ENCODE measurements at places on chromosomes 3 and 15.

DNA sequence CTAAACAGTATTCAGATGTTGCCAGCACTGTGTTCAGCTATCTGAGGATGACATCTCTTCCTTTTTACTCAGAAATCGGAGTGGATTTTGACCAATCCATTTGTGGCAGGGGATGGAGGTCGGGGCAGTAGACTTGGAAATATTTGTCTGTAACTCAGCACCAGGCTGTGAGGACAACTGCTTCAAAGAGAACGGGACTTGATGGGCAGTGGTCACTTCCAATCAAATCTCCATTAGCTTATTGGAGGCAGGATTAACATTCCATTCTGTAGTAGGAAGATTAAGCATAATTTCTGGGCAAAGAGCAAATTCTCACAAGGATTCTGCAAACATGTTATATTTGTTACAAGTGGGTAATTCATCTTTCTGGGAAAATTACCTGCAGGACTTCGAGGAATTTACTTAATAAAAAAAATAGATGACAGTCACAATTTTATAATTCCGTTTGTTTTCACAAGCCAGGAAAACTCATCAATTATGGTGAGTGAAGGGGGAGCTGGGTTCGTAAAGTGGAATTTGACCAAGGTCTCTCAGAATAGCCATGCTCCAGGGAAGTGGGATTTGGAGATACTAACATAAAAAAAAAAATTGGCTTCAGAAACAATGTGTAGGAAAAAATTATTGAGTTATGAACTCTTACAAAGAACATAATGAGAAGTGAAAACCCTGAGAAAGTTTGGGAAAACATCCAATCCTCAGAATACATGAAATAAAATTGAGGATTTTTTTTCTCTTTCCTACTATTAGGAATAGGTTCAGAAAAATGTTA, 18.1 kb downstream of the CRABP1 start:
- ATAC-seq, result no peak

DNA sequence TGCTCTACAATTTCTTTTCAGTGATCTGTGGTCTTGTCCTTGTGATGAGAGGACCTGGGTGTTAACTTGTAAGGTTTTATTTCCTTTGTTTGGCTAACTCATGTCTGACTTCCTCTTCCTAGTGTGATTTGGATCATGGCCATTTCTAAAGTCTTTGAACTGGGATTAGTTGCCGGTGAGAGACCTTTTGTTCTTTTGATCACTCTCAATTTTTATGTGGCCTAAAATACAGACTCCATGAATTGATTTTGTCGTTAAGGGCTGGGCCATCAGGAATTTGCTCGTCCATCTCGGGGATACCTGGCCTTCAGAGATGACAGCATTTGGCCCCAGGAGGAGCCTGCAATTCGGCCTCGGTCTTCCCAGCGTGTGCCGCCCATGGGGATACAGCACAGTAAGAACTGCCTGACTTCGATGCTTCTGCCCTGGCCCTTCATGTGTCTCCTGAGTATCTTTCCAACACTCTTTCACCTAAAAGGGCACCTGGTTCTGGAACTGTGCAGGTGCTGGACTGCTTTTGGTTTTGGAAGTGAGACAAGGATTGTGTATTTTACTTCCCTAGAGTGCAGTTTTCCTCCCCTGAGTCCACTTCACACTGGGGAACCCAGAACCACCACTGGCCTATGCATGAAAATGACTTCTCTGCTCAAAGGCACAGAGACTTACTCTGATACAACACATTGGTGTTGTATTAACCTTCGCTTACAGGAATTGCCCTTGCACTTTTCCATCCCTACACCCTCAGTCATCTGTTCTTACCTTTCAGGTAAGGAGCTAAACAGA, 13.1 kb upstream of the LRRC2 start:
- no peak for ATAC-seq

DNA sequence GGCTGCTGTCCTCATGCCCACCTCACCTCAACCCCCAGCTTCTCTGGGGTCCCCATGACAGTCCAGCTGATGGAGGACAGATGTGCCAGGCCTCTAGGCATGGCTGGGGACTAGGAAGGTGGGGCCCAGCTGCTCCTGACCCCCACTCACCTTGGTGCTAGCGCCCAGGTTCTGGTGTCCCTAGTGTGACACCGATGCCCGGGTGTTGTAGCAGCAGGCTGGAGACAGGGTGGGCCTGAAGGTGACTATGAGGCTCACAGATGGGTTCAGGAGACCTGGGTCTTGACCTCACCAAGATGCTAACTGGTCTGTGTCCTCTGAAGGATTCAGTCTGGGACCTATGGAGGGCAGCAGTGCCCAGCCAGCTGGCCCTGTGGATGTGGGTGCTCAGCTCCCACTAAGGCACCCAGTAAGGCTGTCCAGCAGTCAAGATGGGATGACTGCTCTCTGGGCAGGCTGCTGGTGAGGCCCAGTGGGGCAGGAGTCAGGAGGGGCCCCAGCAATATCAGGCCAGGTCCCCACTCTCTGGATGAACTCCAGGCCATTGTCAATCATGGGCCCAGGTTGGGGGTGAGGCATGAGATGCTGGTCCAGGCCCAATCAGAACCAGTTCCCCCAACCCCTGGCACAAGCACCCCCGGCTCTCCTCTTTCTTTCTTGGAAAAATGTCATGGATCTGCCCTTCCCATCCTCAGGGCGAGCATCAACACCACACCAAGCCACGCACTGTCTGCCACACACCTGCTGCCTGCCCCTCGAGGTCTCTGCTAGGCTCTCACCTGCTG, 33.0 kb downstream of the ALDH1L1 start:
- ATAC-seq, result no peak

DNA sequence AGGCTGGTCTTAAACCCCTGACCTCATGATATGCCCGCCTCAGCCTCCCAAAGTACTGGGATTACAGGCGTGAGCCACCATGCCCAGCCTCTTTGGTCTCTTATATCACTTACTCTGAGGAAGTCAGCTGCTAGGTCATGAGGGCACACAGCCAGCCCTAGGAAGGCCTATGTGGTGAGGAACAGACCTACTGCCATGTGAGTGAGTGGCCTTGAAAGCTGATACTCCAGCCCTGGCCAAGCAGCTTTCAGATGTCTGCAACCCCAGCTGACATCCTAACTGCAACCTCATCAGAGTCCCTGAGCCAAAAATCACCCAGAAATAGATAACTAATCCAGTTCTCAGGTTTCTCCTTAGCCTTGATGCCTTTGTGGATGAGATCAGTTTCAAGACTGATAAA, 224.3 kb downstream of the EDEM1 start:
- ATAC-seq, result no peak

- no peak for ATAC-seq
Measured at GRCh38 chr15:69403594-69403993, 10.6 kb upstream of the KIF23 start.

DNA sequence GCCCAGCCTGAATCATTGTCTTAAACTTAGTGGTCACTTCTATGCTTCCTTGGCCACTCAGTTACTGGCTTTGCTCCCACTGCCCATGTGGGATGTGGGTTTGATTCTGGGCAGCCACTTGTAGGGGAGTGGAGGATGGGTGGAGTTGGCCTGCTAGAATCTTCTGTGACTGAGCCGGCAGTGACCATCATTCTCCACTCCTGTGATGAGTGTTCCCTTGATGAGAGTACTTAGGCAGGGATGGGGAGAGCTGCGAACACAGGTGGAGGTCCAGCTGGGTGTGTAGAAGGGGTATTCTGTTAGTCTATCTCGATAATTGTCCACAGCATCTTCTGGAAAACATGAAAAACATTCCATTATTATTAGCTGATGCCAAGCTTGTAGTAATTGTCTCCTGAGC, 8.0 kb downstream of the TM6SF1 start:
- ATAC-seq, result no peak

DNA sequence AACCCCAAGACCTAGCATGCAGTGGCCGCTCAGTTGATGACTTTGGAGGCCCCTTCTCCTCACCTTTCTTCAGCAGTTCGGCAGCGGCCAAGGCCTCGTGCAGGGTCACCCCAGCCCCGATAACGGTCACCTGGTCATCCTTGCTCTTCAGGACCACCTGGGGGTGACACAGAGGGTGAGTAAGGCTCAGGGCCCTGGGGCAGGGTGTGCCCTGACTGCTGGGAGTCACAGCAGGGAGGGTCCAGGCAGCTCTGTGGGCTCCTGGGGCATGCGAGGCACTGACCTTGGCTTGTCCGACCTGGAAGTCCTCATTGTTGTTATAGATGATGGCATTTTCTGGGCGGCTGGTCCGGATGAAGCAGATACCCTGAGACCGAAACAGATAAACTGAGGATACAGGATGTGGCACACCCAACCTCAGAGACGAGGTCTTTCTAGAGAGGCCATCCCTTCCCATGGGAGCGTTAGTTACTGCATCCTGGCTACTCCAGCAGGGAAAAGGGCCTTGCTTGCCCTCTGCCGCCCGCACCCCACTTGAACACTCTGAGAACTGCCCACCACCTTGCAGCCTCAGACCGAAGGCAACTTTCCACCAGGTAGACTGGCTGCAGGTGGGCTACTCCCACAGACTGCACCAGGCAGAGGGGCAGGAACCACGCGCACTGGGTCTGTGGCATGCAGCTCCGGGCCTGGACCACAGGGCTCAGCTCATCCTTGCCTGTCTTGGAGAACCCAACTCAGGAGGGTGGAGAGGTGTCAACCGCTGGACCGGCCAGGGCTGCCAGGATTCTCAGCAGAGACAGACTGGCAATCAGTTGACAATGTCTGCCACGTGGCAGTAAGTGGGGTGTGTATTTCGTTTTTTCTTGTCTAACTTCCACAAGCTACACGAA, 27.6 kb downstream of the TKT start:
- ATAC-seq, result no peak

DNA sequence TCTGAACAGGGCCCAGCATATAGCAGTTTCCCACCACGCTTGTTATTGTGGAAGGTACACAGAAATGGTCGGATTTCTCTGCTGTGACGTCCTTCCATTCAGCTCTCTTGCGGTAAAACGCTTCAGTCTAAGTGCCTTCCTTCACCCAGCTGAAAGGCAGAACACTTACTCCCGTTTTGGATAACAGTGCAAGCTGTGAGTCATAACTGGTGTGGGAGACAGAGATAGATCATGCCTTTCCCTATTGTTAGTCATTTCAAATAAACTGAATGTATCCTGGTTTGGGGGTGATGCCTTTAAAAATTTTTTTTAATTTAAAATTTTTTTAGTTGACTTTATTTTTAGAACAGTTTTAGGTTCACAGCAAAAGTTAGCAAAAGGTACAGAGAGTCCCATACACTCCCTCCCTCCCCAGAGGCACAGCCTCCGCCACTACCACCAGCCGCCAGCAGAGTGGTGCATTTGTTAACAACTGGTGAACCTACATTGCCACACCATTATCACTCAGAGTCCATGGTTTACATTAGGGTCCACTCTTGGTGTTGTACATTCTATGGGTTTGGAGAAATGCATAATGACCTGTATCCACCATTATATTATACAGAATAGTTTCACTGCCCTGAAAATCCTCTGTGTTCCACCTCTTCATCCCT, 94.9 kb upstream of the NSMCE3 start:
- no peak for ATAC-seq

GRCh38 chr15:93223803-93224202, 134.8 kb upstream of the RGMA start:
- ATAC-seq, result no peak

DNA sequence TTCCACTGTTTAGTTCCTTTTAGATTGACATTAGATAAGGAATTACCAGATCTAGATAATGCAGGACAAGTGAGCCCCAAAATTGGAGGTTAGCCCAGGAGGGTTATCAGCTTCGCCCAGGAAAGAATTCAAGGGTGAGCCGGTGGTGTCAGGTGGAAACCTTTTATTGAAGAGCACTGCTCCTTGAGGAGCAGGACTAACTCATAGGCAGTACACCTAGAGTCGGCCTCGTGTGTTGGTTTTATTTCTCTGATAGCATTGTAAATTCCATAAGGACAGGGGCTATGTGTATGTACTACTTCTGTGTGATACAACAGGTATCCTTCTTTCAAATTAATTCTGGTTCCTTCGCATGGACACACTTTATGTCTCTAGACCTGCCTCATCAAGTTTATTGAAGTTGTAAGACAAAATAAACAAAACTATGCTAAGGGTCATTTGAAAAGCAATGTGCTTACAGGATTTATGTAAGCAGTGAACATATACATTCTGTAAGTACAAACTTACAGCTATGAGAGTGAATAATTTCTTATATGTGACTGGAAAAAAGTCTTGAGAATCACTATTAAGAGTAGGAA, 57.2 kb downstream of the SNX4 start:
- no peak for ATAC-seq

DNA sequence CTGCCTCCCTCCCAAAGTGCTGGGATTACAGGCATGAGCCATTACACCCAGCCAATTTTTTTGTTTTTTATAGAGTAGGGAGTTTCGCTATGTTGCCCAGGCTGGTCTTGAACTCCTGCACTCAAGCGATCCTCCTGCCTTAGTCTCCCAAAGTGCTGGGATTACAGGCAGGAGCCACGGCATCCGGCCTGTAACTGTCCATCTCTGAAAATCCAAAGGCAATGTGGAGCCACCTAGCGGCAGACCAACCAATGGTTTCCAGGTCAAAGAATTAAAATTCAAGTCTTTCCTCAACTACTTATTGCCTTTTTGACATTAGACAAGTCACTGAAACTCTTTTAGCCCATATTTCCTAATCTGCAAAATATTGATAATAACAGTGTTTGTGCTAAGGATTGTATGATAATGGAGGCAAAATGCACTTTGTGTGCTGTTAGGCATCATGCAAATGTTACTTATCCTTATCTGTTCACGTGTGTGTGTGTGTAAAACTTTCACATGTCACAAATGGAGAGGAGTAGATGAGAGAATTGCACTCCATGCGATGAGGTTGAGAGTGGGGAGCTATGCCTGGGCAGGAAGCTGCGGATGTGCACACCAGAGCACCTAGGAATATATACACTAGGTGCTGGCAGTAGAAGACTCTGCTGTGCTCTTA, 48.7 kb downstream of the COL8A1 start:
- no peak for ATAC-seq

GRCh38 chr15:34185666-34186065, 24.2 kb downstream of the KATNBL1 start:
- no peak for ATAC-seq

DNA sequence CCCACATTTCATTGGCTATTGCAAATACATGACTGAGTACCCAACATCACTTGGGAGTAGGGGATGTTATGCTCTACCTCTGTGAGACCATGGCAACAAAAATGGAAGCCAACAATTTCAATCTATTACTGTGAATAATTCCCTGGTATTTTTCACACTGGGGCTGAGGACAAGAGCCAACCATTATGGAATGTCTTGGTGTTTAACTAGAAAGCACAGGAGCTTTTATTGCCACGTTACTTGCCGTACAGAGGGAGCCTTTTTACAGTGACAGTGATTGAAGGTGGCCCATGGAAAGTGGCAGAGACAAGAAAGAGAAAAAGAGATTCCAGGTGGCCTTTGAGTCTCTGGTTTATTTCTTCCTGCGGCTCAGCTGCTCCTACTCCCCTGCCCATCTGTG, 105.7 kb upstream of the TBC1D5 start:
- ATAC-seq, result no peak

DNA sequence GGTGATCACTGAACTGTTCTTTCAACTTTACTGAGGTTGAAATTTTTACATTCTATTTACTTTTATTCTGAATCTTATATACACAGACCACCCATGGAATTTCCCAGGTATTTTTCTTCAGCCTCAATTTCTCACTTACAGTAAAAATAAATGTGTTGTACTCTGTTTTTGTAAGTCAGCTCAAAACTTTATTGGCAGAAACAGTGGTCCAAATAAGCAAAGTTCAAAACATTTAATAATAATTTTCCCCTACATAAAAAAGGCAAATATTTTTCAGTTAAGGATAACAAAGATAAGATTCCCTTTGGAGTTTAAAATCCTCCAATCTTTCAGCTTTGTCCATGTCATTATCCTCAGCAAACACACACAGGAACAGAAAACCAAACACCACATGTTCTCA, 738.0 kb downstream of the FHIT start:
- no peak for ATAC-seq
